Activated CD4-positive, alpha-beta T cell treated with anti-CD3 and anti-CD28 coated beads for 48 hours (primary cell): ENCODE measurements at places on chromosomes 6 and 20.

DNA sequence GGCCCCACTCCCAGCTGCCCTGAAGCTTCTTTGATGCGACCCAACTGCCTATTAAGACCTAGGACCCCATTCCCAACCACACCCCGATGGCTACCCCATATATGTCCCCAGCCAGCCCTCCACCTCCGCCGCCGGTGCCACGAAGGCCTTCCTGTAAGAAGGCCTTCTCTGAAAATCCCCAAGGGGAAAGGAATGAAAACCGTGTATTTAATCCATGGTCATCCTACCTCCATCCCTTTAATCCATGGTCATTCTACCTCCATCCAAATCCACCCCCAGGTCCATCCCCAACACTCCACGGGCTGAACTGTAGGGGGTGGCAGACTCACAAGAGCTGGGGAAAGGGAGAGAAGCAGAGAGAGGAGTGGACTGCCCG is 545 bp upstream of the VSX1 start:
- DNase-seq = peak; percentile 14

DNA sequence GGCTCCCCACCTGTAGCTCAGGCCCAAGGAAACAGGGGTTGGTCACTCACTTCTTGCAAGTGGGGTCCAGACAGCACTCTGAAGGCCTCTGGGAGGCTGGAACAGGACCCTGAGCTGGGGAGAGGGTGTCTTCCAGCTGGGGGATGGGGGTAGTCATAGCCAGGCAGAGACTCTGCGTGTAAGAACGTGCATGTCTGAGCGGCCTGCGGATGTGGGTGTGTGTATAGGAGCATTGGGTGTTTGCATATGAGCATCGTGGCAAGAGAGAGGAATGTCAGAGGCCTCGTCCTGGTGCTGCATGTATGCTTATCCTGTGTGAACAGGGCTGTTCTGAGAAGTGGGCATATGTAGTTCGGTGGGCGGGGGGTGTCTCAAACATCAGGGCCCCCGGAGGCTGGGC is 12.1 kb downstream of the BPIFB3 start:
- no peak for DNase-seq

DNA sequence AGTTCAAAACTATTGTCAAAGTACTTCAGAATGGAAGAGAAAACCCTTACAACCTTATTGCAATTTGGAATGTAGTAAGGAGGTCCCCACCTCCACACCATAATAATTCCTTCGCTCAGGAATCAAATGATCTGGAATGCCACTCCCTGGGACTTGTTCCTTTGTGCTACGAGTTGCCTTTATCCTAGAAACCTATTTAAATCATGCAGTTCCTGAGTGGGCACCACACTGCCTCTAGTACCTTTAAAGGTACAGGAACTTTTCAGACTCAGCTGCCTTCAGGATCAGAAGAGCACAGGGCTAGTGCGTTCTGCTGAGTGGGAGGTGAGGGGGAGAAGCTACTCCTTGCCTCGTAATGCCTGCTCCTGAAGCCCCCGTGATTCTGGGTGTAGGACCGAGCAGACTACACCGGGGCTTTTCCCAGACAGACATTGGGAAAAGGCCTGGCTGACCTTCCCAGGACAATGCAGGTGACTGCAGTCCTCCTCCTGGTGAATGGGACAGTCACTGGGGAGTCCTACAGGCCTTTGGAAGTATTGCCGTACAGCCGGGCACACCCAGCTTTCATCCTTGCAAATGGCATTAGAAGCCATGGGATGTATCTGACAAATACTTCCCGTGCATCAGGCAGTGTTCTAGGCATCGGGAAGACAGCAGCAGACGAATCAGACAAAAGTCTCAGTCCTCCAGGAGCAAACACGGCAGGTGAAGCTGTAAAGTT is 11.8 kb upstream of the TUBB2B start:
- DNase-seq = no peak

- DNase-seq = no peak
These were observed 95.0 kb downstream of the ATRN start for GRCh38 chr20:3565851-3566250.

- no peak for DNase-seq
These were observed 154.0 kb downstream of the TRIM27 start for GRCh38 chr6:28769626-28770402.

DNA sequence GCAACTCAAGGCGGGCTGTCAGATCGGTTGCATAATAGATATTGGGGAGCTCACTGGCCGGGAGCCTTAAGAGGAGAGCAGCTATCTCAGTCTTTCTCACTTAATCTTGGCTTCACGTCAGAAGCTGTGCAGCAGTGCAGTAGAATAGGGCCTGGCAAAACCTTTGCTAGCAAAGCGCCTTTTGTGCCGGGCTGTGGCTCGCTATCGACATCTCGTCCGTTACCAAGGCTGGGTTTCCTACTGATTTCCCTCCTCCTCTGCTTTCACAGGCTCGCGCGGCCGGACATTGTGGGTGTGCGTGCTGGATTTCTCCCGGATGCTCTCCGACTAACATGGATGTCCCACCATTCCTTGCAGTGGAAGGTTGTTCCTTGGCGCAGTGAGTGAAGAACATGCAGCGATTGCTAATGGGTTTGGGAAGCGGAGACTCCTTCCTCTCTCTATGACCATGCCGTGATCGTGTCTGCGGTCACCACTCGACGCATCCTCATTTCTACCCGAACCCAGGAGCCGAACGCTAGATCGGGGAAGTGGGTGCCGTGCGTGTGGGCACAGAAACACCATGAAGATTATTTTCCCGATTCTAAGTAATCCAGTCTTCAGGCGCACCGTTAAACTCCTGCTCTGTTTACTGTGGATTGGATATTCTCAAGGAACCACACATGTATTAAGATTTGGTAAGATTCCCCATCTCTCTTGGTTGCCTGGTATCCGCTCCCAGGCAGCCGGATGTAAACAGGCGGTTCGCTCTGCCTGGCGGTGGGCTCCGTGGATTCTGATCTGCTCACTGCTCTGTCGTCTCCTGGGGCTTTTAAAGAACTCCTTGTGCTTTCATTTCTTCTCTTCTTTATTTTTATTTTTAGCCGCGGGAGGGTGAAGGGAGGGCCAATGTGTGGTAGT is 5.5 kb downstream of the GRIK2 start:
- DNase-seq = no peak

DNA sequence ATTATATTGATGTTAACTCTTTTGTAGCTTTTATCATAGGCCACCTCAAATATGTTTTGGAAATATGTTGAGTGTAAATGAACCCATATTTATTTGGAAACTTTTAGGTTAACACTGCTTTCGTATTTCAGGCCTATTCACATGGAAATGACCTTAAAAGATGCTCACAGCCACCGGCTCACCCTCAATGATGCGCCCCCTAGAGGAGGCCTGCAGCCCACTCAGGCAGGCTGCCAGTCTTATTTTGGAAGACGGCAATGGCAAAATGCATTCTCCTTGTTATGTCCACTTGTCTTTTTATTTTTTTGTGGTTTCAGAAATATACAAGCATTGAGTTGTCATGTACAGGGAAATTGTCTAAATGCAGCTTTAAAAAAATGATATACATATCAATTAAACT is 869.7 kb downstream of the PHF3 start:
- DNase-seq = peak; percentile 6

- DNase-seq = peak; percentile 31
These were observed 328.4 kb upstream of the SOX4 start for GRCh38 chr6:21265034-21265729.

GRCh38 chr6:34746104-34746846 is 11.0 kb upstream of the SNRPC start:
- DNase-seq = no peak

GRCh38 chr6:11093376-11093625 is 333 bp upstream of the SMIM13 start:
- no peak for DNase-seq

- peak; percentile 30 for DNase-seq
These were observed 36.7 kb downstream of the LRFN2 start for GRCh38 chr6:40550202-40551101.

- no peak for DNase-seq
These were observed 60.9 kb downstream of the C6orf58 start for GRCh38 chr6:127637830-127638409.

GRCh38 chr6:157209865-157210530 is 113.3 kb downstream of the TMEM242 start:
- DNase-seq = no peak
